ENCODE measurements at places on chromosomes 12 and 14.

DNA sequence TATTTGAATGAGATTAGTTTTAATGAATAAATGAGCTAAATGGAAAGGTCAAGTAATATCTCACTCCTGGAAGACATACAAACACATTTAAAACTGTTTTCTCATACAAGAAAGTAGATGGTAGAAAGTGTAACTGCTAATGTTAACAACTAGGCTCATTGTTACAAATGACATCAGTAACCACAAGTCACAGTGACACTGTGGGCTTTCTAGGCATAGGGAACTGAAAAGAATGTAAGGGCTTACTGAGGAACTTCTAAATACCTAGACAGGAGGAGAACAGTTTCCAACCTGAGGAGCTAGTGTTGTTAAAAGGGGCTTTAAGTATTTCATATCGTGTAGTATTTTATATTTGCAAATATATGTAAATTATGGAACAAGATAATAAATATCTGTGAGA lies 17.5 kb upstream of the ERGIC2 start:
- no peak for DNase-seq

- no peak for DNase-seq
Measured at GRCh38 chr12:42757624-42758119, 168.1 kb upstream of the PRICKLE1 start.

DNA sequence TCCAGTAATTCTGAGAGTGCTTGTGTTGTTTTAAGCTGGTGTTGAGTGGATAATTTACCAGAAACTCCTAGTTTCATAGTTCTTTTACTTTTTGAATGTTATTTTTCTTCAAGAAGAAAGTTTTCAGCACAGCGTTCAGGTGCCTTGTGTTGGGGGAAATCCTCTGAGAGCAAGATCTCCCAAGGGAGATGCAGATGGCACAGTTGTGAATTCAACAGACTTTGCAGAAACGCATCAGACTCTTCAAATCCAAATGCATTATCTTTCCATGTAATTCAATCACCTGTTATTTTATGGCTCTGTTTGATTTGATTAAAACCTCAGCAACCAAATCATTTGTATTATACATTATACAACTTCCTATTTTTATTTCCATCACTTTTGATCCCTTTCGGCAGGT lies 439.9 kb downstream of the EGLN3 start:
- DNase-seq, result no peak

GRCh38 chr12:75792687-75793086 lies 238.9 kb downstream of the PHLDA1 start:
- DNase-seq, result no peak

DNA sequence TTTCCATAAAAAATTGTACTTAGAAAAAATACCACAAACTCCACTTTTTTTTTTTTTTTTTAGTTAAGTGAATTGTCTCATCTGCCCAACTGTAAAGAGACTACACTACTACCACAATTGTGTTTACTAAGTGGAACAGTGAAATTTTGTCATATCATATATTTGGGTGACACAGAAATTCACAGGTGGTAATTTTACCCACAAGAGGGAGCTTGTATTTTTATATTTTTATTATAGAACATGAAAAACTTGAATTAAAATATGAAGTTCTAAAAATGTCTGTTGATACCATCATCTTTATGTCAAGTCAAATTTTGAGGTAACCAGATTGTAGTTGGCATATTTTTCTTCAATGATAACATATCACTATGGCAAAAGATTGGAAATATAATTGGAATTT lies 329.4 kb upstream of the SOX5 start:
- no peak for DNase-seq

DNA sequence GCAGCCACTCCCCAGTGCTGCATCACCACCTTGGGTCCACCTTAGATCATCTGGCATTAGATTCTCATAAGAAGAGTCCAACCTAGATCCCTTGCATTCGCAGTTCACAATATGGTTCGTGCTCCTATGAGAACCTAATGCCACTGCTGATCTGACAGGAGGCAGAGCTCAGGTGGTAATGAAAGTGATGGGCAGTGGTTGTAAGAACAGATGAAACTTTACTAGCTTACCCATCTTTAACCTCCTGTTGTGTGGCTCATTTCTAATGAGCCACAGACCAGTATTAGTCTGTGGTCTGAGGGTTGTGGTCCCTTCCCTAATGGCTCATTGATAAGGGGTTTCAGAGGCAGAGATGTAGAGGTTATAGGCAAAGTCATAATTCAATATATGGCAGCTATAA lies 615.9 kb upstream of the MIS18BP1 start:
- DNase-seq, result no peak

All from stimulated activated CD4-positive, alpha-beta T cell treated with anti-CD3 and anti-CD28 coated beads, Interleukin-12 subunit alpha, Interleukin-12 subunit beta, amount 100 ng/mL, for 4 hours (primary cell).